CD4-positive, CD25-positive, alpha-beta regulatory T cell (primary cell): ENCODE measurements at places on chromosomes 3 and 15. TPM values are rescaled to one million over a fixed set of nuclear protein-coding genes. Genes with fewer than 3 reads are reported as not detected.

- no peaks in the 10 kb centered on the region for H3K36me3 ChIP-seq
- peak; percentile 25 for DNase-seq
- peaks cover 38% of the 10 kb centered on the region for H3K27me3 ChIP-seq
- peaks cover 36% of the 10 kb centered on the region for H3K4me1 ChIP-seq
Measured at GRCh38 chr15:98649472-98650416, 1.4 kb downstream of the IGF1R start.

DNA sequence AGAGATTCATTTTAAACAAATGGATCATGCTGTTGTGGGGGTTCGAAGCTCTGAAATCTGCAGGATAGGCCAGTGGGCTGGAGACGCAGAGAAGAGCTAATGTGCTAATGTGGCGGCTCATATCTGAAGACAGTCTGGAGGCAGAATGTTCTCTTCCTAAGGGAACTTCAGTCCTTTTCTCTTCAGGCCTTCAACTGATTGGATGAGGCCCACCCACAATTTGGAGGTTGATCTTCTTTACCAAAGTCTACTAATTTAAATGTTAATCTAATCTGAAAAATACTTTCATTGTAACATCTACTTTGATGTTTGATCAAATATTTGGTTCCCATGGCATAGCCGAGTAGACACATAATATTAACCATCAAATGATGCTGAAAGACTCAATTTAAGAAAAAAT, 940.2 kb downstream of the ROBO1 start:
- no peak overlapping the region for H3K4me3 ChIP-seq
- no peaks in the 10 kb centered on the region for H3K36me3 ChIP-seq
- no peaks in the 10 kb centered on the region for H3K27me3 ChIP-seq

- H3K4me1 ChIP-seq, result no peaks in the 10 kb centered on the region
- no peaks in the 10 kb centered on the region for H3K27me3 ChIP-seq
- H3K36me3 ChIP-seq, result no peaks in the 10 kb centered on the region
- H3K27ac ChIP-seq, result no peak overlapping the region
- no peak for DNase-seq
Measured at GRCh38 chr3:172690936-172691335, 19.9 kb downstream of the NCEH1 start.

DNA sequence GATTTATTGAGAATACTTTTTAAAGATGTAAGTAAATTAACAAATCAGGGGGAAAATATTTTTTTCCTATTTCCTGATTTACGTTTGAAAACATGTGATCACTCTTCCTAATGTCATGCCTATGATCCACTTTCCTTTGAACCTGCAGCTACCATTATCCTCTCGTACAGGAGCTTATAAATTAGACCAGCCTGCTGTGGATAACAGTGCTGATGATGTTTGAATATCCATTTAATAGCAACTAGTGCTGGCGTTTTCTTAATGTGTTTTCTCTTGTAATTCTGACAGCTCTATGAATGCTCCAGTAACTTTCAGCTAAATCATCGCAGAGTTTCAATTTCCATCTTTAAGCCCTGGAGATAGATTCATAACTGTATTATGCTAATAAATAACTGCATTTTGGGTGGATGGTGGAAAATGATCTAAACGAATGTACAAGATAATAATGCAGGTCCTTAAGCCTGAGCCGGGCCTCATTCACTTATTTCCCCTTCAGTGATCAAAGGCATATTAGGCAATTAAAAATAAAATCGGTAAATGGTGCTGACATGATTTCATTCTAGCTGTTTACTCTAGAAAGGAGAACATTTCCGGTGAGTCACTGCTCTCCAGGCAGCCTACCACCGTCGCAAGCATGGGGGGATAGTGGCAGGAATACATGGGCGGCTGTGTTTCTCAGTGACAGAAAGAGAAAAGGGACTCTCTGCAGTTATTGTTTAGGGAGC, 58.5 kb upstream of the SLC24A5 start:
- no peak overlapping the region for H3K27ac ChIP-seq
- no peaks in the 10 kb centered on the region for H3K4me1 ChIP-seq
- DNase-seq, result no peak
- H3K4me3 ChIP-seq, result no peak overlapping the region
- H3K27me3 ChIP-seq, result no peaks in the 10 kb centered on the region

- no peak overlapping the region for H3K4me3 ChIP-seq
- no peak for DNase-seq
- no peaks in the 10 kb centered on the region for H3K27me3 ChIP-seq
Measured at GRCh38 chr3:24390169-24391130, 104.2 kb downstream of the THRB start.

DNA sequence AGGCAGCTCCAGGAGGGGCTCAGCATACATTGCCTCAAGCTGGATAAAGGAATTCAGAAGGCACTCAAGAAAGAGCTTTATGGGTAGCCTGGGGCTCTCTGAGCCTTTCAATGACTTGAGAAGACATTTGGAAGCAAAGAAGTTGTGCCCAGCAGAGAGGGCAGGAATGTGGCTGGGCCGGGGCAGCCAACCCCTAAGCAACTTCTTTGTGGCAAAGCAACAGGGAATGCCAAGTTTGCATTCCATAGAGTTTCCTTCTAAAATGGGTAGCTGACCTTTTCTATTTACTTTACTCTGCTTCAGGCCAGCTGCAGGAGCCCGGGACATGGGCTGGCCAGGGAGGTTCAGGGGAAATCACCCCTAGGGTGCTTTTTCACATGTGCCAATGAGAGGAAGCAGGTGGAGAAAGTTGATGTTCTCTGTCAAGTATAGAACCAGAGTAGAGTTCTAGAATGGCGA, 45.6 kb downstream of the CCDC12 start:
- H3K27me3 ChIP-seq, result no peaks in the 10 kb centered on the region
- peak overlapping the region; percentile 32 for H3K4me3 ChIP-seq

- peaks cover 14% of the 10 kb centered on the region for H3K27me3 ChIP-seq
- peaks cover 27% of the 10 kb centered on the region for H3K4me1 ChIP-seq
- H3K36me3 ChIP-seq, result no peaks in the 10 kb centered on the region
- no peak overlapping the region for H3K27ac ChIP-seq
Measured at GRCh38 chr3:45870099-45870498, 16.2 kb upstream of the CCR9 start.

DNA sequence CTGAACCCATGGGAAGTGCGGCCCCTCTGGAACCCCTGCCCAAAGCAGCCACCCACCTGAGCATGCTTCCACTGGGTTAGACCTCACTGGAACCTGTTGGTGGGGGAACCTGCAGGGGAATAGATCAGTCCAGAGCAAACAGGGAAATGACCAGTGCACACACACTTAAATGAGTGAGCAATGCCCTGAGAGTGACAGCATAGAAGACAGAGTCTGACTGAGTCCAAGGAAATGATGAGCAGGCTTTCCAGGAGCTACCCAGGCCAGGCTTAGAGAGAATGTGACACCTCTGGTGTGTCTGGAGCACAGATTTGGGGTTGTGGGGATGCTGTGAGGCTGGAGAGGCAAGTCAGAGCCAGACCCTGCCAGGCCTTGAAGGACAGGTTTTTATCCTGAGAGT, 28.5 kb downstream of the PLA1A start:
- peaks cover 26% of the 10 kb centered on the region for H3K4me1 ChIP-seq
- DNase-seq, result no peak
- no peaks in the 10 kb centered on the region for H3K36me3 ChIP-seq
- no peak overlapping the region for H3K4me3 ChIP-seq
- no peak overlapping the region for H3K27ac ChIP-seq

DNA sequence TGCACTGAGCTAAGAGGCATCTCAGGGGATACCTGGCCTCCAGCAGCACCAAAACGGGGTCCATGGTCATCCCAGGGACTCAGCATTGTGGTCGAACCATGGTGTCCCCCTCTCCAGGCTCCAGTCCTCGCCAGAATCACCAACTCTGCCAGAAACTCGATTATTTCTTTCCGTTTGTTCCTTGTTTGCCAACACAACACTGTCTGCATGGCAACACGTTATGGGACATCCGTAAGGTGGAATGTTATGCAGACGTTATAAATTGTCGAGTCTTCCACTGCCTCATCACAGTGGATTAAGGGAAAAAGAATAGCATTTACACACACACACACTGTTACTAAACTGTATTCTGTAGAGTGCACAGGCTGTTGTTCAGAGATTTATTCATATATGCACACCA, 52.5 kb upstream of the RPL32 start:
- no peak for DNase-seq
- H3K4me1 ChIP-seq, result peaks cover 9% of the 10 kb centered on the region
- no peak overlapping the region for H3K4me3 ChIP-seq
- H3K27ac ChIP-seq, result no peak overlapping the region
- H3K36me3 ChIP-seq, result peaks cover 8% of the 10 kb centered on the region
- no peaks in the 10 kb centered on the region for H3K27me3 ChIP-seq

DNA sequence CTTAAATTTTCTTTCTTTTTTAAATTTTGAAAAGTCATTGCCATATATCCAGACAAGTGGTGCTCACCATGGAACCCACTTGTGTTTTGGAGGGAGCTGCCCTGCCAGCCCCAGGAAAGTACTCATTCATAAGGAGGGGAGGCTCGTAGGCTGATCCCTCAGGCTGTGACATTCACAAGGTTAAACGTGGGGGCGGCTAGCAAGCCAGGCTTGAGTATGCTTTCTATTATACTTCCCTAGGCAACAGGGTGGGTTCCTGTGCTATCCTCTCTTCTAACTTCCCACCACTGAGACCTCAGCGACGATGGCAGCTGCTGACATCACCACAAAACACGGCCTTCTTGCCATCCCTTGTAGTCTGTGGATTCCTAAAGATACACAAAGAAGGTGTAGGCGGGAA, 160.5 kb upstream of the C2CD4B start:
- no peak for DNase-seq
- H3K4me3 ChIP-seq, result no peak overlapping the region
- no peaks in the 10 kb centered on the region for H3K36me3 ChIP-seq
- H3K4me1 ChIP-seq, result no peaks in the 10 kb centered on the region

DNA sequence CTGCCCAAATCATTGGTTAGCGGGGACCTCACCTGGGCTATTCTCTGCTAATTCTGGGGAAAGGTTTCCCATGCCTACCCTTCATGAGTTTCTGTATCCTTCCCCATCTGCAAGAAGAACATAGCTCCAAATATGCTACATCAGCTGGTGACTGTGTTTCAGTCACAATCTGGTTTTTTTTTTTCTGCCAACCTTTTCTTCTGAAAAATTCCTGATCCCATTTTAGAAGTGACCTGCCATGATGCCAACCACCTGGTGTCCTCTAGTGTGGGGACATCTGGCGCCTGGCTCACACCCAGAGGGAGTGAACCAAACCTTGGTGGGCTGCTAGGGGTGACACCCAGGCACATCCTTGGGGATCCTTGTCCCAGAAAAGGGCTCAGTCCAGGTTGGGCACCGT, 76.1 kb downstream of the CHRD start:
- H3K27ac ChIP-seq, result no peak overlapping the region
- H3K4me3 ChIP-seq, result no peak overlapping the region
- no peaks in the 10 kb centered on the region for H3K4me1 ChIP-seq
- no peak for DNase-seq
- H3K36me3 ChIP-seq, result no peaks in the 10 kb centered on the region
- no peaks in the 10 kb centered on the region for H3K27me3 ChIP-seq

GRCh38 chr3:111851511-111851954, 7.5 kb upstream of the PHLDB2 start:
- no peaks in the 10 kb centered on the region for H3K4me1 ChIP-seq
- H3K27ac ChIP-seq, result no peak overlapping the region
- DNase-seq, result no peak
- H3K27me3 ChIP-seq, result peaks cover 8% of the 10 kb centered on the region
- H3K36me3 ChIP-seq, result no peaks in the 10 kb centered on the region

DNA sequence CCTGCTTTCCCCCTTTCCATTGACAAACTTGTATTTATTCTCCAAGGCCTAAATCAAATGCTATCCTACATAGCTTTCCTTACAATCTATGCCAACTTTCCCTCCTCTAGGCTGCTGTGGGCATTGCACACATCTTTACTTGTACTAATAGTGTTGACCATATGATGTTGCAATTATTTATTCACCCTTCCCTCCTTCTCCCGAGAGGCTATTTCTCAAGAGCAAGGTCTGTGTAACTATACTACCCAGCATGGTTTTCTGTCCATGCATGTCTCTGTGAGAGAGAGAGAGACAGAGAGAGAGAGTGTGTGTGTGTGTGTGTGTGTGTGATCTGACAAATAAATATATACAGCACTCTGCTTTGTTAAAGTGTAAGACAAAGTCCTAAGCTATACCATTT, 63.8 kb downstream of the GTPBP8 start:
- peaks cover 6% of the 10 kb centered on the region for H3K4me1 ChIP-seq
- no peak for DNase-seq
- no peaks in the 10 kb centered on the region for H3K27me3 ChIP-seq
- no peaks in the 10 kb centered on the region for H3K36me3 ChIP-seq
- no peak overlapping the region for H3K27ac ChIP-seq

GRCh38 chr3:196569003-196569516, 600 bp downstream of the FBXO45 start:
- H3K36me3 ChIP-seq, result no peaks in the 10 kb centered on the region
- peak; percentile 47 for DNase-seq
- no peaks in the 10 kb centered on the region for H3K27me3 ChIP-seq
- peak overlapping the region; percentile 83 for H3K4me3 ChIP-seq
- H3K27ac ChIP-seq, result peak overlapping the region; percentile 91

DNA sequence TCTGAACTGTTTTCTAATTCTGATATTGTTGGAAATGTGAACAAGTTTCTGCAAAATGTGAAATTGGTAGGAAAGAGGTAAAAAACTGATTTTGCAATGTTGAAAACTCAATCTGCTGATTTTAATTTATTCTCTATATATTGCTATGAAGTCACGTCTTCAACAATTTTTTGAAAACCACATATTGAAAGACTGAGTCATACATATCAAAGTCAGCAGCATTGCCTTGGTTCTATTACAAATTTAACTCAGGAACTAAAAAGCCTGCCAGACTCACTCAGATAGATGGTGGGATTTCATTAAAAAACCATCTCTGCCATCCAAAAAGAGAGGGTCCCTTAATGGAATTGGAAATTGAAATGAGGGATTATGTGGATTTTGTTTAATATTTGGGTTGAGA, 351.4 kb downstream of the CNTN3 start:
- no peaks in the 10 kb centered on the region for H3K4me1 ChIP-seq
- no peaks in the 10 kb centered on the region for H3K36me3 ChIP-seq
- no peak for DNase-seq
- H3K4me3 ChIP-seq, result no peak overlapping the region
- H3K27me3 ChIP-seq, result no peaks in the 10 kb centered on the region

MINAR1 gene
- total RNA-seq, result 0.42 TPM

GADL1 gene
- total RNA-seq, result not detected

VEPH1 gene
- 2.6 TPM for total RNA-seq

HDDC3 gene
- total RNA-seq, result 15.6 TPM

TMOD2 gene
- total RNA-seq, result 3.7 TPM

STRA6 gene
- not detected for total RNA-seq

CLDN16 gene
- total RNA-seq, result not detected

BBX gene
- 96.2 TPM for total RNA-seq

STRIT1 gene
- total RNA-seq, result not detected
